ENCODE measurements at places on chromosomes 2 and 18.

DNA sequence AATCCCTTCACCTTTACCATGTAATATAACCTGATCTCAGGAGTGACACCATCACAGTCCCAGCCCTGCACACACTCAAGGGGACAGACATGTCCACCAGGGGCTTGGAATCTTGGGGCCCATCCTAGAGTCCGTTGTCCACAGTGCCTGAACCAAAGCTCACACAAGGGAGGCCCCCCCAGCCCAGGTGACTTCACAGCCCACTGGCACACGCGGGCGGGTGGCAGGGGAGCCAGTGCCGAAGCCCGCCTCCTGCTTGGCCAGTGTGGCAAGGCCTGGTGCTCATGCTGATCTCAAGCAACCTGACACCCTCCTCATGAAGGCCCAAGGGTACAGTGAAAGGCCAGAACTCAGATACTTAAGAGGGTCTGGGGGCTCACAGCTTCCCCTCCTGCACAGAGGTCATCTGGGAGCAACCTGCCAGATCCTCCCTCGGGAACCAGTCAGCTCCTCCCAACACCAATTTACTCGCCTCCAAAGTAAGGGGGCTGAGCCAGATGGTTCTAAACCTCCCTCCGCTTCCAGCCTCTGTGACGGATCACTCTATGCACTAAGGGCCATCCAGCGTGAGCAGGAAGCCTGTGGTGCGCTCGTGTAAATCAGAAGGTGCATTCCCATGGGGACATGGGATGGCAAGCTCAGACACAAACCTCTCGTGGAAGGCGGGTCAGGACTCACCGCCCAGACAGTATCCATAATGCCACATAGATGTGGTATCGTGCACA, 3.2 kb upstream of the RAB17 start:
- no peak for DNase-seq

DNA sequence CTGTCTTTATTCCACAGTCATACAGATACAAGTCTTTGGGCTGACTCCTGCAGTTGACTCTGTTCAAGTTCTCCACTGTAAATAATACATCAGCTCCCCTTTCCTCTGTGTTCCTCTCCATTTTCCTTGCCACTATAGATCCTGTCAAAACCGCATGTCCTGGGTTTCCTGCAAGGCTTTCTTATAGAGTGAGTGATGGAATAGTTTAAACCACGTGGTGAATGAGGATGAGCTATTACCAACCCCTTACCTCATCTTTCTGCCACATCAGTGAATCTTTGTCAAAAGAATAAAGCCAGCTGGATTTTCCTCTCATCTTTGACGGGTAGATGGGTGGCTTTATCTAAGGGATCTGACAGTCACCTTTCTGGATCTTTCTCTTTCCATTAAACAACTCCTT, 3.9 kb upstream of the GALNT14 start:
- DNase-seq, result no peak

DNA sequence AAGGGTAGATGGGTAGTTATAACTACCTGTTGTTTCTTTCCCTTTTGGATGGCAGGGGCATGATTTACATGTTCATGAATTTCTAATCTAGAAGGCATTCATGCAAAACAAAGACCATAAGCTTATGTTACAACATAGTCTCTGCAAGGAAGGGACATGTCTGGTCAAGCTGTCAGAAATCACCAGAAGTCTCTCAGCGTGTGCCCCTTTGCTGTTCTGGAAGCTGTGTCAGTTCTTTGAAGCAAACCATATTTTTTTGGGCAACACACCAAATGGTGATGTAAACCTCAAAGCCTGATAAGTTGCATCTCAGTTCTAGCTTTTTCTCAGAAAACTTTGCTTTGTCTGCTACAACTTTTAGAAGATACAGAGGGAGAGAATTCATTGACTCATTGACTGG, 173.5 kb upstream of the CTAGE1 start:
- no peak for DNase-seq

DNA sequence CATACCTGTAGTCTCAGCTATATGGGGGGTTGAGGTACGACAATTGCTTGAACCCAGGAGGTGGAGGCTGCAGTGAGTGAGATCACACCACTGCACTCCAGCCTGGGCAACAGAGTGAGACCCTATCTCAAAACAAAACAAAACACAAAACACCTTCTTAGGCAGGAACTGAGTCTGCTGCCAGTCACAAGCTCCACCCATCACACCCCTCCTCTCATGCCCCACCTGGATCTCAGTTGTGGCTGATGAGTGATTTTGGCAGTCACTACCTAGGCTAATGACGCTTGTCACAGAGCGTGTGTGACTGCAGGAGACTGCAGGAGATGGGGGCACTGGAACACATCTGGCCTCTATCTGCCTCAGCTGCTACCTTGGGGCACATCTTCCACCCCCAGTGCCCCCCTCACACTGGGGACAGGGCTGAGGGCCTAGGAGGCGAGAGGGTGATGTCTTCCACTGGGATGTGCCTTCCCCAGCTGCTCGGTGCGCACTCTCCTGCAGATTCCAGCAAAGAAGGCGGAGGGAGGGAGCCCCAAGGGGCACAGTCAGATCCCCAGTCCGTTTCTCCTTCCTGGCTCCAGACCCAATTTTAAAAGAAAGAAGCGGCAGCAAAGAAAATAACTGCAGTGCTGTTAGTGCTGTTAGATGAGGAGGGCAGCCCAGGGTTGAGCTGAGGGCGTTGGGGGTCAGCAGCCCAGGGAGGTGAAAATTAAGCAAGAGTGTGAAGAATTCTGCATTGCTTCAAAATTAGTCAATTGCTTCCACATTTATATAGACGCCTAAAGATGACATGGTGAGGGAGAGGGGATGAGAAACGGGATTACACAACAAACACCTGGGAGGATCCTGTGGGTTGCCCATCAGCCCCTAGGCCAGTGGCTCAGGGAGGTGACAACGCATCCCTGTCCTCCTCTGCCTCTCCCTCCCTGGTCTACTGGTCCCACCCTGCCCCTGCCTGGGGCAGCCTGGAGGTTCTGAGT, 143.6 kb upstream of the HAAO start:
- no peak for DNase-seq

- DNase-seq, result no peak
Measured at GRCh38 chr18:10752382-10752781, 226.6 kb downstream of the NAPG start.

- DNase-seq, result no peak
Measured at GRCh38 chr2:143468341-143468888, 339.2 kb downstream of the ARHGAP15 start.

- DNase-seq, result no peak
Measured at GRCh38 chr2:159076241-159076640, 107.8 kb downstream of the TANC1 start.

- DNase-seq, result no peak
Measured at GRCh38 chr2:96195410-96196066, 13.1 kb downstream of the STARD7 start.

- no peak for DNase-seq
Measured at GRCh38 chr2:5982193-5982902, 290.2 kb downstream of the SOX11 start.

DNA sequence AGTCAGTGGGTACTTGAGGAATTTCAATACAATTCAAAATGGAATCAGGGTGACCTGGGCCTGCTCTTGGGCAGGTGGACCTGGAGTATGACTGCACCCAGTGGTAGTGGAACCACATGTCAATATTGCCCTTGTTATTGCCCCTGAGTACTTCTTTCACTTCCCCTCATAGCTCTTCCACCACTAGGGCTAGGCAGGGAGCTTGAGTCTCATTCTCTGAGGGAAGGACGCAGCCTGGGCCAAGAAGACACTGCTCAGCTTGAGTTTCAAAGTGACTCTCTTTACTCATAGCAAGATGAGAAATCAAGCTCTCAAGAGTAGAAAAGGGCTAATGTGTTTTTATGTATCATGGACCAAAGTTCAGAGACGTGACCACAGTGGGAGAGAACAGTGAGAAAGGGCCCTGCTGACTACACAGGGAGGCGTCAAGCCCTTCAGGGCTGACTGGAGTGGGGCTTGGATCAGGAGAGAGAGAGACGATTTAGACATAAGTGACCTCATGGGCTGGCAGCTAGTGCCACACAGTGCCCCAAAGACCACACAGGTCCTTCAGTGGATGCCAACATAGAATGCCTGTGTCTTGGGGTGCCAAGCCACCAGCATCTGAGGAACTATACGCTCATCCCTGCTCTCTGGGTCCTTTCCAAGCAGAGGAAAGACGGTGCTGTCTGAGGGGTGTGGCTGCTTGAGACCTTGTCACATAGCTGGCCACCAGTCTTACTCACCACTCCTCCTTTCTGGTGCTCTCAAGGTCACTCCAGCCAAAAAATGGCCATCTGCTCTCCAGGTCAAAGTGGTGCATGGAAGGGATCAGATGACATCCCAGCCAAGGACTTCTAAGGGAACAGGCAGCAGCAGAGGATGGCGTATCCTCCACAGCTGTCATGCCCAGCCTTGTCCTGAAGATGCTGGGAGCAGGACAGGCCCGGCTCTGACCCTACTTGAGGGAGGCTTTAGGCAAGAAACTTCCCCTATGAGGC, 13.0 kb downstream of the PTMA start:
- no peak for DNase-seq

All from GM19239 (cell line).